CD4-positive, alpha-beta memory T cell (primary cell): ENCODE measurements at places on chromosomes 12 and 14. TPM values are rescaled to one million over a fixed set of nuclear protein-coding genes. Genes with fewer than 3 reads are reported as not detected.

- no peak for DNase-seq
- H3K4me1 ChIP-seq, result no peaks in the 10 kb centered on the region
- H3K36me3 ChIP-seq, result no peaks in the 10 kb centered on the region
- H3K4me3 ChIP-seq, result no peak overlapping the region
- H3K27me3 ChIP-seq, result no peaks in the 10 kb centered on the region
Measured at GRCh38 chr12:129870796-129871195, 33.0 kb downstream of the TMEM132D start.

GRCh38 chr14:90511252-90511651 lies 114.4 kb downstream of the CALM1 start:
- H3K4me1 ChIP-seq, result no peaks in the 10 kb centered on the region
- H3K4me3 ChIP-seq, result no peak overlapping the region
- H3K36me3 ChIP-seq, result no peaks in the 10 kb centered on the region
- no peaks in the 10 kb centered on the region for H3K27me3 ChIP-seq

DNA sequence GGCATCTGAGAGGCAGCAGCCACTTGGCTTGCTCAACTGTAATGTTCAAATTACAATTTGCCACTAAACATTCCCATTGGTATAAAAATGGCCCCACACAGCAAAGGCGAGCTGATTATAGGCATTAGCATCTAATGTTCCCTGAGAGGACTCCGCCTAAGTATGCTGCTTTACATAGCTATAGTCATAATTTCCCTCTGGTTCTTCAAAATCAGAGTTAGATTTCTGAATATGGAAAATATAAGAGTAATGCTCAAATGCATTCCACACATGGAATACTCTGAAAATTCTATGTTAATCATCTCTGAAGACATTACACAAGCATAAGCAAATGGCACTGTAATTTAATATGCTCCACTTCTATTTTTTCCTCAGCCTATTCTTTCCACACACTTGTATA lies 83.7 kb upstream of the BTG1 start:
- no peak for DNase-seq
- no peaks in the 10 kb centered on the region for H3K27me3 ChIP-seq
- no peak overlapping the region for H3K4me3 ChIP-seq
- no peaks in the 10 kb centered on the region for H3K36me3 ChIP-seq
- H3K27ac ChIP-seq, result no peak overlapping the region
- H3K4me1 ChIP-seq, result no peaks in the 10 kb centered on the region

GRCh38 chr12:56565510-56566101 lies 44.0 kb downstream of the RBMS2 start:
- no peak overlapping the region for H3K27ac ChIP-seq
- no peak overlapping the region for H3K4me3 ChIP-seq
- no peaks in the 10 kb centered on the region for H3K27me3 ChIP-seq
- no peaks in the 10 kb centered on the region for H3K36me3 ChIP-seq

GRCh38 chr14:73627151-73627558 lies 14.8 kb downstream of the ACOT6 start:
- no peaks in the 10 kb centered on the region for H3K27me3 ChIP-seq
- H3K36me3 ChIP-seq, result no peaks in the 10 kb centered on the region
- H3K4me3 ChIP-seq, result no peak overlapping the region

GRCh38 chr12:106288494-106289195 lies 13.9 kb upstream of the TCP11L2 start:
- H3K36me3 ChIP-seq, result no peaks in the 10 kb centered on the region
- H3K4me3 ChIP-seq, result no peak overlapping the region
- H3K4me1 ChIP-seq, result no peaks in the 10 kb centered on the region
- no peak overlapping the region for H3K27ac ChIP-seq
- H3K27me3 ChIP-seq, result no peaks in the 10 kb centered on the region
- no peak for DNase-seq

- H3K4me3 ChIP-seq, result no peak overlapping the region
- H3K27ac ChIP-seq, result no peak overlapping the region
- DNase-seq, result no peak
- H3K4me1 ChIP-seq, result no peaks in the 10 kb centered on the region
- no peaks in the 10 kb centered on the region for H3K27me3 ChIP-seq
Measured at GRCh38 chr12:81245907-81246570, 168.2 kb downstream of the ACSS3 start.

DNA sequence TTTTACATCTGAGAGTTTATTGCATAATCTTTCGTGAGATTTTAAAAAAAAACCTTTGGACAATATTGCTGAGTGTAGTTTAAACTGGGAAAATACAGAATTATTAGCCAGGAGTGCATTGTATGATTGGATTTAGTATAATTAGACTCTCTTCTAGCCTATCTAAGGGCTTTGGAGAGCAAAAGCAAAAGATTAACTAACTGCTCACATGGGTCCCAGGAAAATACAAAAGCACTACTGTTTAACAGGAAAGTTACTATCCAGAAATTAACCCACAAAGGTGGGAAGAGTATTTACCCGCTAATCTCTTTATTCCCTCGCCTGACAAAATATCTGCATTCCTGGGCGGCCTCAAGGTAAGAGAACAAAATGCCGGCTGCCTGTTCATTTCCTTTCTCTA lies 309.5 kb downstream of the ATXN7L3B start:
- no peak overlapping the region for H3K27ac ChIP-seq
- H3K27me3 ChIP-seq, result no peaks in the 10 kb centered on the region
- DNase-seq, result no peak
- H3K4me1 ChIP-seq, result no peaks in the 10 kb centered on the region
- H3K36me3 ChIP-seq, result no peaks in the 10 kb centered on the region

DNA sequence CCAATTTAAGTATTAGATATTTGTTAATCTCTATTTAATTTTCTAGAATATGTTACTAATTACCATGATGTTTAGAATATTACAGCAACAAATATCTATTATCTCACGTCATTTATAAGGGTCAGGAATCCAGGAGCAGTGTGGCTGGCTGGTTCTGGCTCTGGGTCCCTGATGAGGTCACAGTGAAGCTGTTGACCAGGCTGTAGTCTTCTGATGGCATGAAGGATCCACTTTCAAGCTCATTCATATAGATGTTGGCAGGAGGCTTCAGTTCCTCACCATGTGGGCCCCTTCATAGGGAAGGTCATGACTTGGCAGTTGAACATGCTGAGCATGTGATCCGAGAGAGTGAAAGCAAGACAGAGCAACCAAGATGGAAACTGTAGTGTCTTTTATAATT lies 375.6 kb downstream of the ATP23 start:
- H3K4me1 ChIP-seq, result no peaks in the 10 kb centered on the region
- no peaks in the 10 kb centered on the region for H3K36me3 ChIP-seq
- H3K4me3 ChIP-seq, result no peak overlapping the region
- no peak for DNase-seq

DNA sequence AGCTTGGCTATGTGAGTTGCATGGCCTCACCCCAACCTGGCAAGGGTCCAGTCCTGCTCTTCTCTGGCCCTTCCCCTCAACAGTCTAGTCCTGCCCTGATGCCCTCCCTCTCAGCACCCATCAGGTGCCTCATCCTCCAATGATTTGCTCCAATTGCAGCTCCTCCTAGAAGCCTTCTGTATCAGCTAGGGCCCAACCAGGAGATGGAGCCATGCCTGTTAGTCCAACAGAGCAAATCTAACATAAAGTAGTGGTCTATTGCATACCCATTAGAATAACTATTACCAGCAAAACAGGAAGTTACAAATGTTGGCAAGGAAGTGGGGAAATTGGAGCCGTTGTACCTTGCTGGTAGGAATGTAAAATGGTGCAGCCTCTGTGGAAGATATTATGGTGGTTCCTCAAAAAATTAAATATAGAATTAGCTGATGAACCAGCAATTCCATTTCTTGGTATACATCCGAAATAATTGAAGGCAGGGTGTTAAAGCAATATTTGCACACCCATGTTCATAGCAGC lies 163.5 kb downstream of the VRK1 start:
- DNase-seq, result no peak
- peaks cover 58% of the 10 kb centered on the region for H3K4me1 ChIP-seq
- H3K27ac ChIP-seq, result no peak overlapping the region
- no peaks in the 10 kb centered on the region for H3K36me3 ChIP-seq

GRCh38 chr12:66144791-66145754 lies 14.5 kb upstream of the LLPH start:
- no peaks in the 10 kb centered on the region for H3K27me3 ChIP-seq
- peaks cover 28% of the 10 kb centered on the region for H3K36me3 ChIP-seq
- no peaks in the 10 kb centered on the region for H3K4me1 ChIP-seq
- no peak for DNase-seq
- H3K27ac ChIP-seq, result no peak overlapping the region
- no peak overlapping the region for H3K4me3 ChIP-seq

DNA sequence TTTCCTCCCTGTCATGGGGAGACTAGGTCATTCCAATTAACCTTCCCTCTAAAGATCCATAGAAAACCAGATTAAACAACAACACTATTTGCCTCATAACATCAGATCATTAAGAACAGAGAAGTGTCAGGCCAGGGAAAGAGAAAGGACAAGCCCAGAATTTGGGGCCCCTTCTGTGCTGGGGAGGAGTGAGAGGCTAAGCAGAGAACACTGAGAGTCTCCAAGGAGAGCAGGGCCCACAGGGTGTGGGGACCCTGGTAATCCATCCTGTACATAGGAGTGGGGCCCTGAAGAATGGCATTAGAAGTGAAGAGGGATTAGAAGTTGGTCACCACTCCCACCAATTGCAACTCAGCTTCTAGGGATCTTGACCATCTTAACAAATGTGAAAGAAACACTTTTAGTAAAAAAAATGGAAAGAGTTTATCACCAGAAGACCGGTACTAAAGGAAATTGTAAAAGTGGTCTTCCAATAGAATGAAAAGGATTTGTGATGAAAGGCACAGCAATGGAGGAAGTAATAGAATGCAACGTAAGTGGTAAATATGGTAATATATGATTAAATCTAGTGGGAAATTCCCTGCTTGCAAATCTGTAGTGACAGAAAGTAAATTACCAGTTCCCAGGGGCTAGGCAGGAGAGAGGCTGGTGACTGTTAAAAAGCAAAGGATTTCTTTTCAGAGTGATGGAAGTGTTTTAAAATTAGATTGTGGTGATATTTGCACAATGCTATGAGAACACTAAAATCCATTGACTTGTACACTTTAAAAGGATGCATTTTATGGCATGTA lies 14.0 kb upstream of the TMTC1 start:
- no peaks in the 10 kb centered on the region for H3K4me1 ChIP-seq
- no peaks in the 10 kb centered on the region for H3K27me3 ChIP-seq
- DNase-seq, result no peak

- H3K27ac ChIP-seq, result peak overlapping the region; percentile 45
- no peak for DNase-seq
- H3K4me3 ChIP-seq, result no peak overlapping the region
- peaks cover 12% of the 10 kb centered on the region for H3K4me1 ChIP-seq
- H3K36me3 ChIP-seq, result no peaks in the 10 kb centered on the region
Measured at GRCh38 chr12:31651893-31652521, 7.5 kb upstream of the ETFBKMT start.

DNA sequence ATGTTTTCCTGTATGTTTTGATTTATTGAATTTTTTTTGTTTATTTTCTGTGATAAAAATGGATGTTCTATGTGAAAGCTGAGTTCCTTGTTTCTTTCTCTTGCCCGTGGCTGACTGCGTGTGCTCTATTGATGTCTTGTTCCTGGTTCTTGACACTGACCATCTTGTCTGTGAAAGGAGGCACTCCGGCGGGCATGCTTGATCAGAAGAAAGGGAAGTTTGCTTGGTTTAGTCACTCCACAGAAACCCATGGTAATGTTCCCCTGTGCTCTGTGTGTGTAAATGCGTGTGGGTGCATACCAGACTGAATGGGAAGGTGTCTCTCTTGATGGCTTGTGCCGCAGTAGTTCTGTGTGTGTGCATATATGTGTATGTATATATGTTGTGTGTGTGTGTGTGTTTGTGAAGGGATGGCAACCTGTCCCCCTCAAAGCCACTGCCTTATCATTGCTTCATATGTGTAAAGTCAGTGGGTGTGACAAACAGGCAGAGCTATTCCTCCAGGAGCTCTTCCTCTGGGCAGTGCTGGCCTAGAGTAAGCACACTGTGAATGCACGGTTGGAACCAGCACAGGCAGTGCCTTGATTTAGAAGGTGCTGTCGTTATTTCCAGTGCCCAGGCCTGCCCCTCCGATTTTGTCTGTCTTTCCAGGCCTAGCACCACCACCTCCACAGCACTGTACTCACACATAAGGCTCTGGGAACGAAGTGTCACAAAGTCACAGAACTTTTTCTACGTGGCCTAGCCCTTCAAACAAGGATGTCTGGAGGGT lies 247.3 kb upstream of the FKBP4 start:
- no peaks in the 10 kb centered on the region for H3K27me3 ChIP-seq
- H3K36me3 ChIP-seq, result no peaks in the 10 kb centered on the region
- no peaks in the 10 kb centered on the region for H3K4me1 ChIP-seq
- no peak overlapping the region for H3K4me3 ChIP-seq

DNA sequence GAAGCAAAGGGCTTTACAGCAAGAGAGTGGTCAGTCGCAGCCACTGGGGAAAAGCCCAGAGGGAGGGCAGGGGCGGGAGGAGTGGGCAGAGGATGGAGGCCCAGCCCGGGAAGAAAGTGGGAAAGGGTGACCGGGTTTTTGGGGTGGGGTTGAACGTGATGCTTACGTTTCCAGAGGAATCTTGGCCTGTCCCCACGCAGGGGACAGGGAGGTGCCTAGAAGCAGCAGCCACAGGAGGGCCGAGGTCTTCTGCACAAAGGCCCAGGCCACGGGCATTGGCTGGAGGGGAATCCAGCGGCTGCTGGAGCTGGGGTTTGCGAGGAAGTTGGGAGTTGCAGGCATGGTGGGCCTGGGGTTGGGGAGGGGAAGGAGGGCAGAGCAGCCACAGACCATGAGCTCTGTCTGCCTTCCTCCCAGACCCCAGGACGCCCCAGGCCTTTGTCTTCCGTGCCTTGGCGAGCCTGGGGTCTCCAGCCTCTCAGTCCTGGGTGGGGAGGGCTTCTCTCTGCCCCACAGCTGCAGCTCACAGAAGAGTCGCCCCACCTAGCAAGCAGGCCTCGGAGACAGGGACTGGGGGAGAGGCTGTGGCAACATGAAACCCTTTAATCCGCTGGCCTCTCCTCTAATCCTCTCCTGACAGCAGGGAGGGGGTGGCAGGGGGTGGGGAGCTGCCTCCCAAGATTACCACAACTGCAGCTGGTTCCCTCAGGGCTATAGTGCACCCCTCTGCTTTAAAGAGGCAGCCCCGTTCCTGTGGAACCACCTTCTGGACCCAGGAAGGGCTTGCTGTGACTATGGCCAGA lies at the start of gene CACNA2D4:
Gene CACNA2D4, minus strand, starts transcription at position 572 of the 803 bp plus-strand sequence. Its CDS starts 179 bp downstream, at position 393.
- no peaks in the 10 kb centered on the region for H3K27me3 ChIP-seq
- peaks cover 24% of the 10 kb centered on the region for H3K4me1 ChIP-seq
- no peak within 1 kb of the TSS for H3K4me3 ChIP-seq
- no peaks in the 10 kb centered on the region for H3K36me3 ChIP-seq
- no peak within 1 kb of the TSS for H3K27ac ChIP-seq

LYZ gene
- 40.5 TPM for total RNA-seq

AQP5 gene
- total RNA-seq, result not detected

GALNT8 gene
- 1.3 TPM for total RNA-seq

OR10G3 gene
- not detected for total RNA-seq

MAGOHB gene
- 22.0 TPM for total RNA-seq

SLC6A15 gene
- total RNA-seq, result not detected

DENND5B gene
- not detected for total RNA-seq
